Activated T-cell treated with anti-CD3 and anti-CD28 coated beads, Interleukin-2, amount 50 U/mL, for 4 hours (primary cell): ENCODE measurements at places on chromosomes 2 and 18.

DNA sequence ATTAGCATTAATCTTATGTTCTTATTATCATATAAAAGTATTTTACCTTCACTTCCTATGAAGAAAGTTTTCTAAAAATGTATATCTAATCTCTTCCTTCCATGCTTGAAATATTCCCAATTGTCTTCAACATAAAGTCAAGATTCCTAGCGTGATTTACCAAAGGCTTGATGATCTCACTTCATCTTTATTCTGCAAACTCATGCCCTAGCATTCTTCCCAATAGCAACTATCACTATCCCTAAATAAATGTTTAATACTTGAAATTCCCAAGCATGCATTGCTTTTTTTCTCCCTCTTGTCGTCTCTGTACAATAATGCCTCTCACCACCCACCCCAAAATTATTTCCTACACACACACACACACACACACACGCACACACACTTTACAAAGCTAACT, 125.8 kb downstream of the VWC2L start:
- DNase-seq = no peak

DNA sequence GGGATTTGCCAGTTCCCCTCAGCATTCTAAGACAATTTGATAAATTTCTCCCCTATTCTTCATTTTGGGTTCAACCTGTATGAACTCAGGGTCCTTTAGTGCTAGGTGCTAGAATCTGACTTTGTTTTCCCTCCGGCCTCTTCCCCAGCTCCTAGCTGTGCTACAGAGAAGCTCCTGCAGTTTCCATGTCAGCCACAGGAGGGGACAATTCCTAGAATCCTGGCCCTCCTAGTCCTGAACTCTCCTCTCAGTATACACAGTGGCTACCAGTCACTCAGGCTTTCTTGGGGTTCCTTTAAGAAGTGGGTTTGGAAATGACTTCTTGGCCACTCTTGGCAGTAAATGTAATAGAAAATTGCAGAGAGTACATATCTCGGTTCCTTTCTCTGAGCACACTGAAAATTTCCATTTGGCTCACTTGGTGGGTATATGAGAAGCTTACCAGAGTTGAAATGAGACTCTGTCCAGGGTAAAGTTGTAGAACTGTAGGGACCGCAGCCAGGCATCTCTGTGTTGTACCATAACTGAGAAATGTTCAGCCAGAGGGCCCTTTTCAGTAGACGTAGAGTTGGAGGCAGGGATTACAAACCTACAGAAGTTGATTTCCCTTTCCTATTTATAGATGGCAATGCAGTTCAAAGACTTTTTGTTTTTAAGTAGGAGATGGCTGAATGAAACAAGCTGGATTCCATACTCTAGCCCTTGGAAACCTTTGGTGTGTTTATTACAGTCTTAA, 5.0 kb upstream of the CHST10 start:
- no peak for DNase-seq

- DNase-seq = no peak
These were observed 110.6 kb upstream of the DDX18 start for GRCh38 chr2:117703858-117704257.

DNA sequence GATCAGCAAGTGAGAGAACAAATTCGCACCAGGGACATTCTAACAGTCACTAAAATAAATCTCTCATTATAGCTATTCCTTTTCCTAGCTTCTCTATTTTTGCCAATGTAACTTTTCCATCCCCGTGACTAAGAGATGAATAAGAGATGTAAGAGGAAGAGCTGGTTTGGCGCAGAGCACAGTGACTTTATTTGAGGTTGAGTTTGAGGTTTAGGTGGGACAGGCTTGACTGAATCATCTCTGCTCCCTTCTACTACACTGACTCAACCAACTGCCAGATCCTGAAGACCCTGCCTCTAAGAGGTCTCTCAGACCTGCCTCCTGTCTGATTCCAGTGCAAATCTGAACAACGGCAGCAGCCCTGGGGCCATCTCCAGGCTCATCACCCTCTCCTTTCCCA, 28.0 kb downstream of the RFX8 start:
- DNase-seq = no peak

GRCh38 chr2:85525567-85525966, 13.4 kb upstream of the MAT2A start:
- DNase-seq = no peak
